ENCODE measurements at places on chromosomes 3 and 15.

DNA sequence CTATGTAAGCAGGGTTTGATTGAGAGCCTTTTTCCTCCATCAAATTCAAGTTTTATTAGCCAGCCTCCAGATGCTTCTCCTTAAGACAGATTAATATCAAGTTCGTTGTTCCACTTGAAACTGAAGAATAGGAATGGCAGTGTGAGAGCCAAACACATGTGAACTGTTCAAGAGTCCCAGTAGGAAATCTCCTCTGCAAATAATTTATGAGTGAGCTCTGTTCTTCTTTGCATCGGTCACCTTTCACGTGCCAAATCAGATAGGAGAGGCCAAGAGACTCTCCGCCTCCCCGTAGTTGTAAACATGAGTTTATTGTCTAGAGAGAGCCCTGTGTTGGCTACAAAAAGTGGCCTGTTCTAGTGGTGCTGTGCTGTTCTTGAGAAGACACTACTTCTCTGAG, 372.1 kb upstream of the NR2F2 start:
- DNase-seq: no peak

GRCh38 chr3:19931767-19932188, 2.2 kb downstream of the EFHB start:
- no peak for DNase-seq

DNA sequence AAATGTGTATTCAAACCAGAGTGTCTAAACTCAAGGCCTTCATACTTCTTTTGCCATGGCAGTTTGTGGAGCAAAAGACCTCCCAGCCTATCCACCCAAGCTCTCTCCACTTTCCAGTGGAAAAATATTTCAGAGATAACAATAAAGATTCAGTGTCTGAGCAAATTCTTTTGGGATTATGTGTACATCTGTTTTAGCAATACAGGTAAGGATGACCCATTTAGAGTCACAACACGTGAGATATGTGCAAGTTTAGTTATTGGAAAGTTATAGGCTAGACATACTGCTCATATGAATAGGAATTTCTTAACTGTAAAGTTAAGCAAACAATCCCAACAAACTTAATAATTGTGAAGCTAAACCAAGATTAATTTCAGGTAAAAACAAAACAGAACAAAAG, 174.5 kb upstream of the LRIG1 start:
- DNase-seq: no peak

- DNase-seq: no peak
Measured at GRCh38 chr3:72448375-72448823, 399.8 kb downstream of the SHQ1 start.

GRCh38 chr3:87359826-87360225, 83.4 kb upstream of the POU1F1 start:
- DNase-seq: no peak

DNA sequence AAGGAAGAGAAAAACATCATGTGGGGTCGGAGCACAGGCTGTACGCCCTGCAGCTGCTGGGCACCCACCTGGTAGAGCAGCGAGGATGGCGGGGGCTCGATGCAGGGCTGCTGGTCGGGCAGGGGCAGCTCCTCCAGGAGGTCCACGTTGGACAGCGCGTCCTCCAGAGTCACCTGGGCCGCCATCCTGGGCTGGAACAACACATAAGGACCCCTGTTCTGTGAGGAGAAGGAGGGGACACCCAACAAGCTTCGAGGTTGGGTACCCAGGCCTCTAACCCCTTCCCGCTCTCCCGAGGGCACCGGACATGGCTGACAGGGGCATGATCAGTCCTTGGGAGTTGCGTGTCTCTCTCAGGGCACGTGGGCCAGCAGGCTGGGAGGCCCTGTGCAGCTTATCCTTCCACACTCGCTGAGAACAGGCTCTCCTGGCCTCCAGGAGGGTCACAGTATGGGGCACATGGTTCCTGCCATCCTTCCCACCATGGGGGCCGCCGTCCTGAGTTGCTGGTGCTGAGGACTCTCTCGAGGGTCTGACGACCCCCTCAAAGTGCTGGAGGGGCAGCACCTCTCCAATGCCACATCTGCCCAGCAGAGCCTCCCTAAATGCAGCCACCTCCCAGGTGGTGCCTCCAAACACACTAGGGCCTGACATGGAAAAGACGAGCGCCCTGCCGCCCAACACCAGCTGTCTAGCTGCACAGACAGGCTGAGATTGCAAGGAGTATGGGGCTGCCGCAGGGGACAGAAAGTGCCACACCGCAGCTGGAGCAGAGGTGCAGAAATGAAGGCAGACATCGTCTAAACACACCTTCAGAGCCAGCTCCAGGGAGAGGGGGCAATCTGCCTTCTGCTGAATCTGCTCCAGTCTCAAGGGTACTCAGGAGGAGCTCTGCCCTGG, 32.8 kb downstream of the CYFIP1 start:
- DNase-seq: no peak

DNA sequence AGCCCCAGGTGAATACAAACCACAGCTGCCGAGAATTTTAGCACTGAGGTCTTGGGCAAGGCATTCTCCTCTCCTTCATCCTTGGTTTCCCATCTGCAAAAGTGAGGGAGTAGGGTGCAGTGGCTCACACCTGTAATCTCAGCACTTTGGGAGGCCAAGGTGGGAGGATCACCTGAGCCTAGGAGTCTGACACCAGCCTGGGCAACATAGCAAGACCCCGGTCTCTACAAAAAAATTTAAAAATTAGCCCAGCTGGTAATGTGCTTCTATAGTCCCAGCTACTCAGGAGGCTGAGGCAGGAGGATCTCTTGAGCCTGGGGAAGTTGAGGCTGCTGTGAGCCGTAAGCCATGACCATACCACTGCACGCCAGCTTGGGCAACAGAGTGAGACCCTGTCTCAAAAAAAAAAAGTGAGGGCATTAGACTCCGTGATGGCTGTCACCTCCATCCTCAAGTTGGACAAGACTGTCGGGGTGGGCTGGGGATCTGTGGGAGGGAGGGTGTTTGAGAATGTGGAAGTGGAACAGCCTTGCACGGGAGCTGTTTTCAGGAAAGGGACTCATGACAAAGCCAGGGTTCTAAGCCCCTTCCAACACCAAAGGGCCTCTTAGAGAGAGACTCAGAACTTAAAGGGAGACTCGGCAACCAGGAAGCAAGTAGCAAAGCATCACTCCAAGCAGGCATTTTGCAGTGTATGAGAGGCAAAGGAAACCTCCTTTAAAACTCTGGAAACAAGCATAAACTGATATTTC, 46.0 kb upstream of the FURIN start:
- no peak for DNase-seq

- DNase-seq: no peak
Measured at GRCh38 chr3:126211569-126211968, 31.2 kb upstream of the ALDH1L1 start.

- DNase-seq: no peak
Measured at GRCh38 chr15:68404056-68404798, 27.7 kb downstream of the ITGA11 start.

GRCh38 chr15:62163397-62164013, 1.6 kb downstream of the C2CD4B start:
- no peak for DNase-seq

DNA sequence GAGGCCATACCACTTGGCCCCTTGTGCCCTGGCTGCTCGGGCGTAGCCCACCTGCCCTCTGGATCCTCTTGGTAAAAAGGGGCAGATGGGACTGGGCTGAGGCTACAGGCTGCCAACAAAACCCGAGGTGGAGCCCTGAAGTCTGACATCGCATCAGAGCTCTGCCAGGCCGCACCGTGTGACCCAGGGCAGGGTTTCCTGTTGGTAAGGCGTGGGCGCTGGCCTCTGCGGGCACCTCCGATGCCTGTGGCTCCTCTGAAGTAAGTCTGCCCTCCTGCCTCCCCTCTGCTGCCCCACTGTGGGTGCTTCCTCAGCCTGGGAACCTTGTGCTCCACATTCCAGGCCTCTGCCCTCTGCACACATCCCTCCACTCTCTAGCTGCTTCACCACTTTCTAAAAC, 8.9 kb downstream of the CHDH start:
- DNase-seq: no peak

DNA sequence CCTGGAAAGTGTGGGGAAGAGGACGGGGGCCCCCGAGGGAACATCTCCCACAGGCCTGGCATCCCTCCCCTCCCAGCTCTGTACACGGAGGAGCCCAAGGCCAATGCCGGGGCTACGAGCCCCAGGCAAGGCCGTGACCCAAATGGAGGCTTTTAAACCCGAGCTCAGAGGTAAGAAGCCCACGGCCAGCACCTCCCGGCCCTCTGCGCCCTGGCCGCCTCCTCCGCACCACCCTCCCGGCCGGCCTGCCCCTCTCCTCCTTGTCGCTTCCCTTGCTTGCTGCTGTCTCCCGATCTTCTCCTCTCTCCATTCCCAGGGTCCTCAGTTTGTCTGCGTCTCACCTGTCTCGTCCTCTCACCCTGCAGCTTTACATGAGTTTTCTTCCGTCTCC, 1.3 kb downstream of the MUC4 start:
- DNase-seq: no peak

GRCh38 chr3:4421121-4421520, 45.9 kb downstream of the SUMF1 start:
- DNase-seq: no peak

- DNase-seq: no peak
Measured at GRCh38 chr15:70032509-70032908, 65.2 kb downstream of the TLE3 start.

- DNase-seq: no peak
Measured at GRCh38 chr15:47786371-47786770, 69.1 kb downstream of the SEMA6D start.

- no peak for DNase-seq
Measured at GRCh38 chr3:52489453-52489852, 5.7 kb upstream of the STAB1 start.

DNA sequence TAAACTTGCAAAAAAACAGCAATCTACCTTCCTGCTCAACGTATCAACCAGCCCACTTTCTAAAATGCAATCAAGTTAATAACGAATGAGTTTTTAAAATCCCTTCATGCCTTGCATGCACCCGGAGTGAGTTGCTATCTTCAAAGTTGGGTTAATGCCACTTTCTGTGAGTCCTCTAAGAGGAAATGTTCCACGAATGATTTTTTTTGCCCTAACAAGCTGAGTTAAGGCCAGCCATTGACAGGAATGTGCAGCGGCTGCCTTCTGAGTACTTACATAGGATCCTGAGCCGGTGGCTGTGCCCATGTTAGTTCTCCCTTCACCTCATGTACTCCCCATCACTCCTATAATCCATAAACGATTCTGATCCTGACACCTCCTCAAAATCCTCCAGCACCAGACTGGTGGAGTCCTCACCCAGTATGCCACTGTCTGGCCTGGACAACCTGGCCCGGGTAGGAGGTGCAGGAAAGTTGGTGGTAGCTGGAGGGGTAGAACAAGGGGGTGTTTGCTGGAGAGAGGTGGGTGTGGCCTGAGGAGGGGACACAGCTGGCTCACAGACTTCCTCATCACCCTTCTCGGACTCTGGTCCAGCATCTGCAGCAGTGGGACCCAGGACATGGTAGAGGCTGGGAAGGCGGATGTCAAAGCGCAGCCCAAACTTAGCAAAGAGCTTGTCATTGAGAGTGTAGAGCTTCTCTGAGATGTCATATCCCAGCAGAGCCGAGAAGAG, 12.4 kb downstream of the POPDC2 start:
- DNase-seq: no peak

GRCh38 chr15:90711418-90711824, 5.7 kb upstream of the BLM start:
- no peak for DNase-seq

DNA sequence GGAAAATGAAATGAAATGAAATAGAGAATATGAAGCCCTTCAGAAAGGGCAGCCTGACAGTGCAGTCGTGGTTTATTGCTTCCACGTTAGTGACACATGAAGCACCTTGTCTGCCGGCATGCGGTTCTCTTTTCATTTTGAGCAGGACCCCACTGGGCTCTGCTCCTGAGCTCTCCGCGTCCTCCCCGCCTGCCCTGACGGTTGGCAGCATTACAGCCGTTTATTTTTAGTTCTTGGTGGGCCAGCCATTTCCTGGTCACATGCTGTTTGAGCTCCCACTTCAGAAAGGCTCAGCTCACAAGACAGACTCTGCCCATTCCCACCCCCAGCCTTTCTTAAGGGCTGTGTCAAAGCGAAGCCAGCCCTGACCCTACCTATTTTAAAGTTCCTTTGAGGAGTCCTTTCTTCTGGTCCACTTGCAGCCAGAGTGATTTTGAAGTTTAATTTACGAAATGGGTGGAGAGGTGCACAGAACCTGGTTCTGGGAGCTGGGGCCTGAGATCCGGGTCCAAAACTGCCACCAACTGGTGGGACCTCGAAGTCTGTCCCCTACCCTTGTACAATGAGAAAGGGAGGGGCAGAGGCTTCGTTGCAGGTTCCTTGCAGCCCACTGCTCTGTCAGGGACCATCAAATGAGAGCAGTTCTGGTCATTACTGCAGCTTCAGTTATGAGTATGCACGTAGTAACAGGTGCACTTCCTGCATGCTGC, 60.1 kb downstream of the MGLL start:
- no peak for DNase-seq

DNA sequence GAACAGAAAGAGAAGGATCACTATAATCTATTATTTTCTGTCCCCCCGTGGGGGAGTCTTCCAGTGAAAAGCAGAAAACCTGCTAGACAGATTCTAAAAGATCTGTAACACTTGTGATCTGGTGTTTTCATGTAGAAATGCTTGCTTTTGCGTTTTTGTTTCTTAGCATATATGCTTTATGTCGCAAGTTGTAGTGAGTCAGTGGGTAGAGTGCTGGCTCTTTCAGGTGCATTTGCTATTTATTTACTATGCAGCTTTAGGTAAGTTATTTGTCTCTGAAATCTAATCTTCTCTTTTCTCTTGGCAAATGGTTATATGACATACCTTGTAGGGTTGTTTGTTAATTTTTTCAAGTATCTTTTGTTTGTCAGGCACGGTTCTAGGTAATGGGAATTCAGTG, 9.4 kb downstream of the AKAP13 start:
- no peak for DNase-seq

GRCh38 chr15:62021991-62022600, 38.2 kb downstream of the VPS13C start:
- DNase-seq: no peak

DNA sequence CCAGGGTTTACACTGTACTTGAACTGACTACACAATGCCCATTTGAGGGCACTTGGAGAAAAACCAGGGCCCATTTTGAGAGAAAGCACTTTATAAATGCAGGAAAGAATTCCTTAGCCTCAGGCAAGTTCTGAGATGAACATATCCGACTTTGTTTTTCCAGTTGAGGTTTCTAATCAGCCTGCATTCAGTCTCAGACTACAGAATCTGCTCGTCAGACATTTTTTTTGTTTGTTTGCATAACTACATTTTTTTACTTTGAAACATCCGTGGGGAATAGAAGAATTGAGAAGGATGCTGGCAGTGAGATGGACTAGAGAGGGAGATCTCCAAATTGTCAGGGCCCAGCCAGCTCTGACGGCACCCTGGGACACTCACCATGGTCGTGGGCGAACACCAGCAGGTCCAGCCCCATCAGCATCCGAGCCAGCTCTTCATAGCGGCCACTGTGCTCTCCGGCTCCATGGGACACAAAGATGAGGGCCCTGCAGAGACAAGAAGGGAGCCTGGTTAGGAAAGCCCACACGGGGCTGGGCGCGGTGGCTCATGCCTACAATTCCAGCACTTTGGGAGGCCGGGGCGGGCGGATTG, 40.8 kb downstream of the MGLL start:
- DNase-seq: no peak

- DNase-seq: no peak
Measured at GRCh38 chr3:56620371-56620770, 62.7 kb downstream of the TASOR start.

- no peak for DNase-seq
Measured at GRCh38 chr15:82081914-82082762, 36.3 kb upstream of the MEX3B start.
